ENCODE measurements at places on chromosomes 7 and 10.

- DNase-seq, result no peak
Measured at GRCh38 chr7:38027884-38028455, 107.5 kb downstream of the EPDR1 start.

DNA sequence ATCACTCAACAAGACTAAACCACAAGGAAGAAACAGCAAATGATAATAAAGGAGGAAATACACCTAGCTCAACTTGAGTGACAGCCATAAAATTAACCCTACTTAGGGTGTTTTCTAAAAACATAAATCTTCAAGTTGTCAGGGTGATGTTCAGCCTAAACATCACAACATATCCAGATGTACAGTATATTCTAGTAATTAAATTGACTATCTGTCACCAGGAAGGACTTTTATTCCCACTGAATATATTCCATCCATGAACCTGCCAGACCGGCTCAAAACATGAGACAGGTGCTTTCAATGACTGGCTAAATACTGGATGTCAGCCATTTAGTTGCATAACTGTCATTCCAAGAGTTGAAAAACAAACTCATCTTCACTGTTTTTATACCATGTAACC lies 298.1 kb upstream of the NEBL start:
- DNase-seq, result no peak

DNA sequence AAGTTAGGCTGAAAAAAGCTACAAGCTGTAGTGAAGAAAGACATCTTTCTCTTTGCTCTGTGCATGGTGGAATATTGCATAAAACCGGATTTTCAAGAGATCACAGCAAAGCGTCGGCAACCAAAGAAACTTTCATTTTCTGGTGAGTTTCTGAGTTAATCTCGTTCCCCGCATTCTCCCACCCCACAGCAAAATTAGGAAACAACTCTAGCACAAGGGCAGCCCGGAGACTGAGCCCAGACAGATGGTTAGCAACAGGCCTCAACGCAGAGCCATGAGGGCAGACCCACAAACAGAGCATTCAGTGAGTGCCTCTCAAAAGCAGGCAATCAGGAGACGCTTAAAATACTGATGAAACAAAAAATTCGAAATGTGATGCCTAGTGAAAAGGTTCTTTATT lies 396.1 kb upstream of the KLF6 start:
- DNase-seq, result no peak

- no peak for DNase-seq
Measured at GRCh38 chr7:4241791-4242190, 440.3 kb upstream of the FOXK1 start.

GRCh38 chr10:103879409-103879808 lies 24.0 kb upstream of the SH3PXD2A start:
- no peak for DNase-seq
